ENCODE measurements at places on chromosomes 1 and 21.

DNA sequence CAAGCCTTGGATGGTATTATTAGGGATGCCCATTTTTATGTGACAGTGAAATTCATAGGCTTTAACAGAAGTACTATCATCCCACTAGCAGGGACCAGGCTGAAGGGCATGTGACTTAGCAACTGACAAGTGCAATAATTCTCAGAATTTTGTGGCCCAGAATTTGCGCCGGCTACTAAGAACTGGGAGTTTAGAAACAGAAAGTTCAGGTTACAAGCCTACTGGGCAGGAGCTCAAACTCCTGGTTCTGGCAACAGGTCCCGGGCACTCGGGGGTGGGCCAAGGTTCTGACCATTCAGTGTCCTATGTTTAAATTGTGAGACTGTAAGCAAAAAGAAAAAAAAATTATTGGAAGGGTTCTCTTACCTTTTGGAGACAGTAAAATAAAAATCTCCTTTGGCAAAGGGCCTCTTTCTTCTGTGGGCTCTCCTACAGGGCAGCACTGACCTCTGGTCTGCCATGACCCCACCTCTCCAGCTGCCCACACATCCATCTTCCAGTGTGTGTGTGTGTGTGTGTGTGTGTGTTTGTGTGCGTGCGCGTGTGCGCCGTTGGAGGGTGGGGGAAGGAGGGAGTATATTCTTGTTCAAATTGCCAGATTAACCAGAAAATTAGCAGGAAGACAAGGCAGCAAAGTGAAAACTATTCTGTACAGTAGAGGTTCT lies 26.1 kb downstream of the IRF2BP2 start:
- no peak for DNase-seq

GRCh38 chr1:69643266-69643665 lies 75.5 kb downstream of the LRRC7 start:
- no peak for DNase-seq

GRCh38 chr1:203320591-203321272 lies 15.4 kb downstream of the BTG2 start:
- DNase-seq, result no peak

- no peak for DNase-seq
Observed at GRCh38 chr1:219751870-219752507, 139.1 kb upstream of the ZC3H11B start.

GRCh38 chr1:59172693-59173092 lies 124.2 kb upstream of the FGGY start:
- no peak for DNase-seq

DNA sequence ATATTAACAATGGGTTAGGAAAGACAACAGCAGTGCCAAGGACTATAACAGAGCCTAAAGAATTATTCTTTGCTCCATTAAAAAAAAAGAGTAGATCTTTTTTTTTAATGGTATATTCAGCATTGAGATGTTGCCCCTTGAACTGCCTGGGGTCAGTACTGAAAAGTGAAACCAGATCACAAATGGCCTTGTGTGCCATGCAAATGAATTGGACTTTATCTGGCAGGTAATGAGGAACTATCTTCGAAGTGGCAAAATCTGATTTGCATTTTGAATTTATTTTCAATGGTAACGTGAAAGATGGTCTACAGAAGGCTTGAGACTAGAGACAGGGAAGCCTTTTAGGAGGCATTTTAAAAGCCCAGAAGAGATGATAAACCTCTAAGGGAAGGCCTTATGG lies 21.4 kb upstream of the PKN2 start:
- no peak for DNase-seq

DNA sequence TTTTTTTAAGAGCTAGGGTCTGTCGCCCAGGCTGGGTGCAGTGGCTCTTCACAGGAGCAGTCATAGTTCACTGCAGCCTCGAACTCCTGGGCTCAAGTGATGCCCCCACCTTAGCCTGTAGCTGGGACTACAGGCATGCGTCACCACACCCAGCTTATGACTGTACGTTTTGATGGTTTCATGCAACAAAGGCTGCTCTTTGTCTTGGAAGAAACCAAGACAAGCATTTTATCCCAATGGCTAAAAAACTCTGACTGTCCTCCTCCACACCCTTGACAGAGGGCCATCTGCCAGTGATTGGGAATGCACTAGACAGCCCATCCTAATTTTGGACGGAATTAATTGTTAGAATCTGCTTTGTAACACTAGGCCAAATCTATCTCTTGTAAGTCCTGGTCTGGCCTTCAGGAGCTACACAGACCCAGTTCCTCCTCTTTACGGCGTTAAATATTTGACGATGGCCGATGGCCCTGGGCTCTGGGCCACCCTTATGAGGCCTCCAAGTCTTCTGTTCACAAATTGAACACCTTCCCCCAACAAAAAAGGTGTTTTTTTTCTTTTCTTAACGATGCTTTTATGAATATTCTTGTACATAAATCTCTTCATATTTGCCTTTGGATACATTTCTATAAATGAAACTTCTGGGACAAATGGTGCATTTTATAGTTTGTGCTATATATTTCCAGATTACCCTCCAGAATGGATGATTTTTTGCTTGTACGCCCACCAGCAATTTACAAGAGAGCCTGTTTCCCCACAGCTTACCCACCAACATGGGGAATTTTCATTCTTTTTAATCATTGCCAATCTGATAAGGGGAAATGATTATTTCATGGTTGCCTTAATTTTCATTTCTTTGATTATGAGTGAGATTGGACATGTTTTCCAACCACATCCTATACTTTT lies 104.8 kb upstream of the SLC25A33 start:
- no peak for DNase-seq
